Fibroblast of lung (primary cell): ENCODE measurements at places on chromosomes 5 and 9. TPM values are rescaled to one million over a fixed set of nuclear protein-coding genes. Genes with fewer than 3 reads are reported as not detected.
A peak's percentile ranks its signal among the peaks of the same experiment; 100 is the strongest.

DNA sequence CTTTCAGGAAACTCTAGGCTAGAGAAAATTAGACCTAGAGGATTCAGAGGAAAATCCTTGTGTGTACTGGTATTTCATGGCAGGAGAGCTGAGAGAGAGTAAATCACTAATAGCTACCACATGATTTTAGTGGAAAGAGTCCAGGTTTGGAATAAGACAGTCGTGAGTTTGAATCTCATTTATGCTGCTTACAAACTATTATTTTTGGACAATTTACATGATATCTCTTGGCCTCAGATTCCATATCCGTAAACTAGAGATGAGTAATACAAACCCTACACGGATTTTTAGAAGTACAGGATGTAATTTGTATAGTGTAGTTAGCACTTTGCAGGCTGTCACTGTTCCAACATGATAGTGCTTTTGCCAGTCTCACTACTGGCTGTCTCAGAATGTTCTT, 2.7 kb downstream of the IL31RA start:
- peak; percentile 52 for DNase-seq

STOML2 gene
- polyA plus RNA-seq = 94.0 and 144 TPM in 2 replicates

BAAT gene
- polyA plus RNA-seq = 0.02 and 0.03 TPM in 2 replicates

DNA sequence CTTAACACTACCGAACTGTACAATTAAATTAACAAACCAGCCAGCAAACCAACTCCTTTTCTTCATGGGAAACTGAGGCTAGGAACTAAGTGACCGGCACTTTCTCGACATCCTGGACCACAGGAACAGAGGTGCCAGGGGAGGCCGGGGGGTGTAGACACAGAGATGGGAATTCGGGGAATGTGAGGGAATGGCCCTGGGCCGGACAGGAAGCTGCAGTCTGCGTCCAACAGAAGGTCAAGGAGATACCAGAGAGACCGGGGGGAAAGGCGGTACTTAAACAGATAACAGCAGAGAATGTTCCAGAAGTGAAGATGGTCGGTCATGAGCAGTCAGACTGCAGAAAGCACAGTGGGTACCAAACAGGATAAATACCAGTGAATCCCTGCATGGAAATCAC, 40.3 kb downstream of the DBH start:
- DNase-seq = no peak

MYORG gene
- polyA plus RNA-seq = 0.34 and 0.38 TPM in 2 replicates

ALG2 gene
- polyA plus RNA-seq = 47.6 and 62.2 TPM in 2 replicates

DNA sequence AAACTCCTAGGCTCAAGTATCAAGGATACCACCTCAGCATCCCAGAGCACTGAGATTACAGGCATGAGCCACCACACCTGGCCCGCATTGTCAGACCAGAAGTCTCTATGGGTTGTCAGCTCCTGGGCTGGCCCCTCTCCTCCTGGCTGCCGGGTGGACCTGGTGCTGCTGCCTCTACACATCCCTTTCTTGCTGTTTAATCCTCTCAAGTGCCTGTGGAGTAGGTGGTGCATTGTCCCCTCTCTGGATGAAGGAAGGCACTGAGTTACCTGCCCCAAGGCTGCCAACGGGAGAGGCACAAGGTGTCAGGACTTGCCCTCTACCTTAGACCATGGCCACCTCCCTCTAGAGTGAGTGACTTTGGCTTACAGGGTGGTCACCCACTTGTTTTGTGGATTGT, 37.4 kb downstream of the PHF2 start:
- DNase-seq = no peak

GRCh38 chr9:761176-761792, 80.2 kb upstream of the DMRT1 start:
- DNase-seq = no peak

- DNase-seq = no peak
Observed at GRCh38 chr9:119609277-119609971, 240.2 kb upstream of the BRINP1 start.

ZNF608 gene
- 12.4 and 16.5 TPM in 2 replicates for polyA plus RNA-seq

GRCh38 chr9:104868303-104868686, 59.7 kb downstream of the ABCA1 start:
- no peak for DNase-seq

ISL1 gene
- polyA plus RNA-seq = 0.07 TPM in 1 of 2 replicates, not detected in the other

DNA sequence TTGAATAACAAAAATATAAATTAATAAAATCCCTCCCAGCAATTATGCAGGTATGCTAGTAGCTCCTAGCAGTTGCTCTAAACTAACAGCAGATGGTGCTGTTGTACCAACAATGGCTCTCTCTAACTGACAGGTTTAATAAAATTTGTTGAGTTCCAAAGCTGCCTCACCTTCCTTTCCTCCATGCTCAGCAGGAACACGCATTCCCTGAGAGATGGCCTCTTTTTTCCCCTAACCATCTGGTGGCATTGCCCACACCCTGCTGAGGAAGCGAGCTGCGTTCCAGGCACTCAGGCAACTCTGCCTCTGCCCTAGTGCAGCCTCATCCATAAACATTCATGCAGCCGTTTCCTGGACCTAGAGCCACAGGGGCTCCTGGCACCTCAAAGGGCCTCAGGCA, 106.2 kb downstream of the KLHL3 start:
- DNase-seq = peak; percentile 46

GRCh38 chr9:84300271-84300670, 40.3 kb downstream of the SLC28A3 start:
- peak; percentile 25 for DNase-seq

- DNase-seq = no peak
Observed at GRCh38 chr5:142537938-142538337, 148.0 kb downstream of the FGF1 start.

ANP32B gene
- 62.0 and 73.7 TPM in 2 replicates for polyA plus RNA-seq
